ENCODE measurements at places on chromosomes 16 and 17. TPM values are rescaled to one million over a fixed set of nuclear protein-coding genes. Genes with fewer than 3 reads are reported as not detected.

MYH1 gene
- not detected for total RNA-seq

EMC6 gene
- total RNA-seq: 25.3 TPM

CHD9 gene
- total RNA-seq: 34.0 TPM

NME3 gene
- 146 TPM for total RNA-seq

C17orf50 gene
- not detected for total RNA-seq

RND2 gene
- not detected for total RNA-seq

DPEP2 gene
- total RNA-seq: not detected

KRTAP2-2 gene
- total RNA-seq: not detected

SLC47A1 gene
- total RNA-seq: 0.24 TPM

KRT33A gene
- total RNA-seq: not detected

CCL8 gene
- total RNA-seq: not detected

MOSMO gene
- 6.5 TPM for total RNA-seq

KRTAP2-1 gene
- not detected for total RNA-seq

CAPNS2 gene
- total RNA-seq: 67.4 TPM

VAT1L gene
- not detected for total RNA-seq

ADGRG3 gene
- under 0.01 TPM for total RNA-seq

PER1 gene
- 25.4 TPM for total RNA-seq

CCT6B gene
- 0.72 TPM for total RNA-seq

RPRML gene
- not detected for total RNA-seq

CD300LF gene
- not detected for total RNA-seq

ZNF830 gene
- total RNA-seq: 12.4 TPM

ZFHX3 gene
- 3.1 TPM for total RNA-seq

SSTR5 gene
- not detected for total RNA-seq

SLFN5 gene
- 64.6 TPM for total RNA-seq

PDILT gene
- not detected for total RNA-seq

AOC2 gene
- total RNA-seq: 0.96 TPM

CCL16 gene
- total RNA-seq: not detected

TEX19 gene
- total RNA-seq: not detected

WNT9B gene
- not detected for total RNA-seq

CTRL gene
- total RNA-seq: not detected

TNFRSF13B gene
- total RNA-seq: 0.24 TPM

C16orf96 gene
- total RNA-seq: under 0.01 TPM

GFAP gene
- total RNA-seq: not detected

PPY gene
- total RNA-seq: not detected

HCRT gene
- total RNA-seq: not detected

TMEM204 gene
- under 0.01 TPM for total RNA-seq

KCTD19 gene
- not detected for total RNA-seq

ARHGDIG gene
- total RNA-seq: not detected

PRPF8 gene
- total RNA-seq: 82.3 TPM

FA2H gene
- total RNA-seq: 1.9 TPM

TBC1D3K gene
- total RNA-seq: not detected

RHBDL1 gene
- total RNA-seq: 19.2 TPM

TLCD1 gene
- 9.4 TPM for total RNA-seq

TMEM88 gene
- 0.96 TPM for total RNA-seq

KRTAP3-2 gene
- total RNA-seq: not detected

ZG16B gene
- 0.64 TPM for total RNA-seq

OR1A1 gene
- not detected for total RNA-seq

XAF1 gene
- 0.43 TPM for total RNA-seq

MRPL28 gene
- total RNA-seq: 96.9 TPM

C16orf46 gene
- total RNA-seq: 0.24 TPM

ACAP1 gene
- 1.9 TPM for total RNA-seq

CDH3 gene
- 1,334 TPM for total RNA-seq

PRR11 gene
- 2.1 TPM for total RNA-seq

CCR7 gene
- total RNA-seq: not detected

CES4A gene
- total RNA-seq: 2.2 TPM

OR2C1 gene
- total RNA-seq: 0.24 TPM

IRF8 gene
- total RNA-seq: not detected

MT4 gene
- total RNA-seq: not detected
